ENCODE measurements at places on chromosomes 13 and 19. TPM values are rescaled to one million over a fixed set of nuclear protein-coding genes. Genes with fewer than 3 reads are reported as not detected.

DNA sequence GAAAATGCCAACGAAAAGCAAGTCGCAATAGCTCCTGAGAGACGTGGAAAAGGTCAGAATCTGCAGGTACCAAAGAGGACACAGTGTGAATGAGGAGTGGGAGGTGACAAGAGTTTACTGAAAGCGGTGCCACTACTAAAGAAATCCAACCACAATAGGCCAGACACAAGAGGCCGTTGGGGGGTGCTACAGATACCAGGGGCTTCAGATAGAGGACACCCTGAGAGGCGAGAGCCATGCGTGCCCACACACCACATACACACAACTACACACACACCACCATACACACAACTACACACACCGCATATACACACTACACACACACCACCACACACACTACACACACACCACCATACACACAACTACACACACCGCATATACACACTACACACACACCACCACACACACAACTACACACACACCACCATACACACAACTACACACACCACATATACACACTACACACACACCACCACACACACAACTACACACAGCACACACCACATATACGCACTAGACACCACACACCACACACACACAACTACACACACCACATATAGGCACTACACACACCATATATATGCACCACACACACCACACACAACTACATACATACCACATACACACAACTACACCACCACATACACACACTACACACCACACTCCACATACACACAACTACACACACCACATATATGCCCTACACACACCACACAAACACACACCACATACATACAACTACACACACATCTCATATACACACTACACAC is 28.5 kb downstream of the CRYL1 start:
- no peak for DNase-seq

DNA sequence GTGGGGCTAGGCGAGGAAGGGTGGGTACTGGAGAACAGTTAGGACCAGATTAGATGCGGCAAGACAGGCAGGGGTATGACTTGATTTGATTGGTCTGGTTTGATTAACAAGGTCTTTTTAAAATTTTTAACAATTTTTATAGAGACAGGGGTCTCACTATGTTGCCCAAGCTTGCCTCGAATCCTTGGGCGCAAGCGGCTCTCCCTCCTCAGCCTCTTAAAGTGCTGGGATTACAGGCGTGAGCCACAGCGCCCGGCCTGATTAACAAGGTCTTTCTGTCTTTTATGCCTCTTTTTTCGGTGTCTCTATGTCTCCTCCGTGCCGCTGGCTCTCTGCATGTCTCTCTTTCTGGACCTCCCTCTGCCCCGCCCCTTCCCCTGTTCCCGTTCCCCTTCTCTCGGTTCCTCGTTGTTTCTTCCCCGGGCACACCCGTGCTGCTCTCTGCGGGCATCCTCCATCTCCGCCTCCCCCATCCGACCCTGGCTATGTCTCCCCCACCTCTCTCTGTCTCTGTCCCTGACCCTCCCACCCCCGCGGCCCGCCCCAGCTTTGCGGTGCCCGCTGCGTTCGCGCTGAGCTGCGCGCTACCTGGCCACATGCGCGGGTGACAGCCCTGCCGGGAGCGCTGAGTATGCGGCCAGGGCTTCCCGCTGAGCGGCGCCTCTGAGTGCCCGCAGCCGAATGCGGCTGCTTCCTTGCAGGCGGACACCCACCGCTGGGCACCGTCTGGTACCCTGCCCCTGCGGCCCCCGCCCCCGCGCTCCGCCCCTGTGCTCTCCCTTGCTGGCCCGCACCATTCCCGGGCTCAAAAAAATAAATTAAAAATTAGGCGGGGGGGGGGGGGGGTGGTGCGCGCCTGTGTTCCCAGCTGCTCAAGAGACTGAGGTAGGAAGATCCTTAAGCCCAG is 8.1 kb upstream of the SDHAF1 start:
- peak; percentile 82 for DNase-seq

DNA sequence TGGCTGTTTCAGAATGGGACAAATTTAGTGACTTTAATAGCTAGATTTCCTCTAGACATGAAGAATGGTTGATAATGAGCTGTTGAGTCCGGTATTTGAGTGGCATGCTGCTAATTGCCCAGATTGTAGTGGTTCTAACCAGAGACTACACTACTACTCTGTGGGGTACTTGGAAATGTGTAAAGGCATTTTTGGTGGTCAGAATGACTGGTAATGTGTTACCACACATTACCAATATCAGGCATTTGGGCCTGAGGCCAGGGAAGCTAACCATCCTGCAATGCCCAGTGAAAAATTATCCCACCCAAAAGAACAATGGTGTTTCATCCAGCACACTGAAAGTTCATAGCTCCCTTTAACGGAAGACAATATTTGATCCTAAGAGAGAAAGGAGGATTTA is 17.5 kb upstream of the N4BP2L1 start:
- no peak for DNase-seq

DNA sequence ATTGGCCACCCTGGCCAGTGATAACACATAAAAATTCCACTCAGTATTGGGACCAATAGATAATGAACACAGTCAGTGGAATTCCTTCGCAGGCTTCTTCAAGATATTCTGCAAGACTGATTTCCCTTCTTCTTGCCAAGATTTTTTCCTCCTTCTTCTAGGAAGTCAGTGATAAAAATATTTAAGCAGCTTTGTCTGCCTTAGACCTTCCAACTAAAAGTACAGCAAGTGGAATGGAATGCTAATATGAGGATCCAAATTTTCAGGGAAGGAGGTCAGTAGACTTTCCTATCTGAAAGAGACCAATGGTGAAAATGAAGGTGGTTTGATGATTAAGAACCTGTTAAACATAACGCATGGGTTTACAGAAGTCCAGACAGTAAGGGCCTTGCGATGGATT is 9.6 kb downstream of the STARD13 start:
- no peak for DNase-seq

DNA sequence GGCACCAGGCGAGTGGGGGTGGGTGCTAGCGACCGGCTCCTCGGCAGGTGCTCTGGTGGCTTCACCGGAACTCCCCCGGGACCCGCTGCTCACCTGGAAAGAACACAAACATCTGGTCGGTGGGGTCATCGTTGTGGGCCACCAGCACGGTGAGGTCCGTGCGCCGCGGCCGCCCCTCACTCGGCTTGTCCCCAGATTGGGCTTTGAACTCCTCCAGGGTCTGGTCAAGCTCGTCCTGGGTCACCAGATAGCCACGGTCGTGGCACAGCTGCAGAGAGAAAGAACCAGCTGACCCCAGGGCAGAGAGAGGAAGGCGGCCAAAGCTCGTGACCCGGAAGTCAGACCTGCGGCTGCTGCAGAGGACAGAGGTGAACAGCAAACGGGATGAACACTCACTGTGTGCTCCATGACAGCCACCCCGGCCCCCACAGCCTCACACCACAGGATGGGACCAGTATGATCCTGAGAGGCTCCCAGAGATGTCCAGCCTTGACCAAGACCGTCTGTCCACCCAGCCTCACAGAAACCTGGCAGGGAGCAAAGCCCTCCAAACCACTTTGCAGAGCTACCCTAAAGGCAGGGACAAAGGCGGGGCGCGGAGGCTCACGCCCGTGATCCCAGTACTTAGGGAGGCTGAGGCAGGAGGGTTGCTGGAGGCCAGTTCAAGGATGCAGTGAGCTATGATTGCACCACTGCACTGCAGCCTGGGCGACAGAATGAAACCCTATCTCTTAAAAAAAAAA is 1.2 kb downstream of the POLR2E start:
- DNase-seq: peak; percentile 63

Gene TLE6
- 2.1 TPM for polyA plus RNA-seq

Gene PIAS4
- polyA plus RNA-seq: 9.6 TPM

Measured in right cardiac atrium (tissue), 5 donors.